ENCODE measurements at places on chromosomes 2 and 18. TPM values are rescaled to one million over a fixed set of nuclear protein-coding genes. Genes with fewer than 3 reads are reported as not detected.

Gene ZSWIM2
- total RNA-seq = not detected

Gene AOX1
- 0.88 TPM for total RNA-seq

Gene ANKRD30B
- 0.08 TPM for total RNA-seq

Gene CD8B2
- not detected for total RNA-seq

Gene SKOR2
- not detected for total RNA-seq

GRCh38 chr2:236400594-236401360, 136.6 kb upstream of the ASB18 start:
- no peak for DNase-seq

DNA sequence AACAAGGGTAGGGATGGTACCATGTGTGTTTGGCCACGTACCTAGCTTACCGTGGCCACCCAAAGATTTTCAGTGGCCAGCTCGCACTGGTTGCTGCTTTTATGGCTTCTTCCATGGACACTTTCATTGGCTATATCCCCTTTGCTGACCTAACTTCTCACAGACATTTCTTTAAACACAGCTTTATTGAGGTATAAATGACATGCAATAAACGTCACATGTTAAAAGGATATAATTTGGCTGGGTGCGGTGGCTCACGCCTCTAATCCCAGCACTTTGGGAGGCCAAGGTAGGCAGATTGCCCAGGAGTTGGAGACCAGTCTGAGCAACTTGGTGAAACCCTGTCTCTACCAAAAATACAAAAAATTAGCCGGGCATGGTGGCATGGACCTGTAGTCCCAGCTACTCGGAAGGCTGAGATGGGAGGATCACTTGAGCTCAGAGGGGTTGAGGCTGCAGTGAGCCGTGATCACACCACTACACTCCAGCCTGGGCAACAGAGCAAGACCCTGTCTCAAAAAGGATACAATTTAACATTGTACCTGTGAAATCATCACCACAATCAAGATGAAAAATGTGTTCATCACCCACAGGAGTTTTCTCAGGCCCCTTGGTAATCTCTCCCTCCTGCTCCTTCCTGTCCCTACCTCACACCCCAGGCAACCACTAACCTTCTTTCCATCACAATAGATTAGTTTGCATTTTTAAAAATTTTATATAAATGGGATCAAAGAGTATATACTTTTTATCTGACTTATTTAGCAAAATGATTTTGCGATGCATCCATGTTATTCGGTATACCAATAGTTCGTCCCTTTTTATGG, 127.8 kb upstream of the PPP1CB start:
- DNase-seq = no peak

- DNase-seq = no peak
Measured at GRCh38 chr18:56107821-56108477, 520.0 kb upstream of the TCF4 start.

Gene RGPD3
- 0.14 TPM for total RNA-seq

Gene HNRNPLL
- total RNA-seq = 39.2 TPM

Gene SUCLG1
- total RNA-seq = 48.4 TPM

Gene UGT1A10
- total RNA-seq = not detected

DNA sequence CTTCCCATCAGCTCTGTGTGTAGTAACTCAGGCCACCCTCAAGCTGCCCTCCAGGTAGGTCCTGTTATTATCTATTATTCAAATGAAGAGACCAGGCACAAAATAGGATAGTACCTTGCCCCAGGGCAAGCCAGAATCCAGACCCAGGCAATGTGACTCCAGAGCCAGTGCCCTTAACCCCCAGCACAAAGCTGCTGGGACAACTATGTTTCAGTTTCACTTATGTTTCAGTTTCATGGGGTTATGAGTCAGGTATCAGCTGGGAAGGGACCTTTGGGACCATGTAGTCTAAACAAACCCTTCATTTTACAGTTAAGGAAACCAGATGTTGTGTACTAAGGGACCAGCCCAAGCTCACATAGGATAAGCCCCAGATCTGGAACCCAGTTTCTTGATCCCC, 10.0 kb downstream of the HK2 start:
- DNase-seq = no peak

Gene TOGARAM2
- total RNA-seq = not detected

GRCh38 chr2:150060341-150060740, 427.1 kb downstream of the RND3 start:
- DNase-seq = no peak

DNA sequence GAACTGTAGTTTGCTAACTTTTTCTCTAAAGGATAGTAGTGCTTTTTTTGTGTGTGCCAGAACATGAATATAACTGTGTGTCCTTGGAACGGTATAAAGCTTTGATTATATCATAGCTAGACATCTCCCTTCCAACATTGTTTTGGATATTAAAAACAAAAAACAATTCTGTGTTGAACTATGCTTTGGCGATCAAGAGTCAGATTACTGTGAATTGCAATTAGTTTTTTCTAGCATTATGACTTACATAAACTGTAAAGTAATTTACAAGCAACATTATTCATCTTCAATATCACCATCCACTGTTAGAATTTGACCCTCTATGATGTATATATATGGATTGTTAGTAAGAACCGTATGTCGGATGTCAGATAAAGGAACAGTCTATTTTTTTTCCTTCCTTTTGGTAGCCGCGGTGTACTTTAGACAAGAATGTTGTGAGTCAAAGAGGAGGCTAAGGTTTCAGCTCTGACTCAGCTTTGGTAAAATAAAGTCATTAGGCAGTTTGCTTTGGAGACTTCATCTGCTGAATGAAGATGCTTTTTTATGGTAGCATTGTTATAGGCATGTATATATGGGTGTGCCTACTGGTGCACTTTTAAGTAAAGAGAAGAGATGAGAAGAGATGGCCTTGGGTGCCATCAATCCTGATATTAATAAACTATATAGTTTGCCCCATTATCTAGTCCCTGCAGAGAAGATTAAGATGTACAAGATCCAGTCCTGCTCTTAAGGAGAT, 76.4 kb downstream of the LTBP1 start:
- peak; percentile 47 for DNase-seq

- DNase-seq = no peak
Measured at GRCh38 chr2:68935471-68935870, 17.2 kb downstream of the GKN2 start.

Gene GAREM2
- 3.0 TPM for total RNA-seq

Gene CABLES1
- 7.5 TPM for total RNA-seq

GRCh38 chr2:240412975-240413812, 22.3 kb upstream of the GPC1 start:
- DNase-seq = no peak

DNA sequence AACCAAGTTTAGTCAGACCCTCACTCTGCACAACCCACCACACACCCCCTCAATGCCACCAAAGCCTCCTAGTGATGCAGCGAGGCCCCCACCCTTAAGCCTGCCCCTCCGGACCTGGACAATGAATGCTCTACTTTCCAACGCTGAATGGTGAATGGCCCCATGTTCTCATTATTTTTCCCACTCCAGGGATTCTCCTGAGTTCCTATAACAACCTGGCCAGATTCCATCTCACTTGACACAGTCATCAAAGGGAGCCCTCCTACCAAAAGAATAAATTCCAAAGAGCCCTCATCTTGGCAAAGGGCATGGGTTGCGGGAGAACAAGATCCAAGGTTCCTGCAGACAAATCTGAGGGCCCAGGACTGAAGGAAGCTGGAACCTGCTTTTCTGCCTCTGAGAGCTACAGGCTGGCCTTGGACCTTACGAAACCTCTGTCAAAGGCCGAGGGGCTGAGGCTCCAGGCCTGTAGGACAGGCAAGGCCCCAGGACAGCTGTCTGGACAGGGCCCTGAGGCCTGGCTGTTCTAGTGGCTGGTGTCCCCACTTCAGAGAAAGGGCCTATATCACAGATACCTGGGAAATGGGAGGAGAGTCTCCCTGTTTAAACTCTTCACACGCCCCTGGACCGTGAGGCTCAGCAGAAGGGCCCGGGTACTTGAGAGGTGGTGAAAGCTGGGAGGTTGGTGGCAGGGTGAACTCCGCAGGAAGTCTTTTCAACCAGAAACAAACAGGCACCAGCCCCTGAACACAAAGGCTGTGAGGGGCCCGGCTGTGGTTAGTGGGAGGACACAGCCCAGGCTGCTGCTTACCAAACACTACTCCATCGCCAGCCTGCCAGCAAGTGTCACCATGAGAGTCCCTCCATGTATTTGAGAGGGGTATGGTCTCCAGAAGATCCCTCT, 27.3 kb downstream of the SFXN5 start:
- no peak for DNase-seq

DNA sequence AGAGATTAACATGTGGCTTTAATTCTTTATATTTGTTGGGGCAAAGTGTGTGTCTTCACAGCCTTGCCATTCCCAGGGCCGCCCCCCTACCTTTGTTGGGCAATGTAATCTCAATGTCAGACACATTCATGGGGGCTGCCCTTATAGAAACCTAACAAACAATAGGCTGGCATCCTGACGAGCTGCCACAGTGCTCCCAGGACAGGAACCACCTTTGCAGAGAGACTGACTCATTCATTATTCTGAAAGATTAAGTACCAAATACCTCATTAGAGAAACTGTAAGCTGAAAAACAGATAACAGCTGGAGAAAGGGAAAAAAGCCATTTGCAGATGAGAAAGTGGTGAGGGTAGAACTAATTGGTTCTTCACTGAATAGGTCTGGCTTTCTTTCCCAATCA, 1587.5 kb upstream of the PIK3C3 start:
- DNase-seq = no peak

Gene KLHL30
- total RNA-seq = 2.4 TPM

DNA sequence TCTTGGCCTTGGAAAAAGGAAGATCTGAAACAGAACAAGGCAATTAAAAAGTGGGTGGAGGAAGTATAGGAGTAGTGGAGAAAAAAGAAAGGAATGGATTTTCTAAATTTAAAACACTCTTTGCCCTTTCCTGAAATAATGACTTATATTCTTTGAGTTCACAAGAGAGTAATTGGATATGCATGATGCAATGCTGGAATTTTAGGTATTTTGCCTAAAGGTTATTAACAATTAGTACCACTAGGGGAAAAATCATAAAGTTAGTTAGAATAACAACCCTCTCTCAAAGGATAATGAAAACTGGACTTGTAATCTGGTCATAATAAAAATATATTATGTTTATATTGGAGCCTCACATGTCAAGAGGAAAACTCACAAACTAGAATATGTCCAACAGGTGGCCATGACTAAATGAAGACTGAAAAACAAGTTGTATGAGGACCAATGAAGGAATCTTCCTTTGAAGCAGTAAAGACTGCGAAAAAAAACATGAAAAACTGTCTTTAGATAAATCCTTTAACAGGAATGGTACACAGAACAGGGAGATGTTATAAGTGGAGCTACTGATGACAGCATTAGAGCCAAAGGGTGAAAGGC, 281.8 kb downstream of the NCKAP5 start:
- no peak for DNase-seq

GRCh38 chr18:51516478-51517038, 319.1 kb upstream of the MEX3C start:
- no peak for DNase-seq

Gene HOXD12
- not detected for total RNA-seq

DNA sequence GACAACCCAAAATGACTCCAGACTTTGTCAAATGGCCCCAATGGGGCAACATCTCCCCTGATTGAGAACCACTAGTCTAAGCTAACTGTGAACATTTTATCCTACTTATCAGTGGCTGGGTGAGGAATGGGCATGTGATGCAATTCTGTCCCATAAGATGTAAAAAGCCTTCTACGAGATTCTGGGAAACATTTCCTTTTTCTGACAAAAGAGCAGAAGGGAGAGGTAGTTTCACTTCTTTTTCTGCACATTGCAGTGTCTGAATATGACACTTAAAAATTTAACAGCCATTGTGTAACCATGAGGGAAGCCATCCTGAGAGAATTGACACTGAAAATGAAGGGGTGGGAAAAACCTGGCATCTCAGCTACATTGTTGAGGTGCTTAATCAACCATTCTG, 17.3 kb upstream of the MARCHF4 start:
- DNase-seq = no peak

DNA sequence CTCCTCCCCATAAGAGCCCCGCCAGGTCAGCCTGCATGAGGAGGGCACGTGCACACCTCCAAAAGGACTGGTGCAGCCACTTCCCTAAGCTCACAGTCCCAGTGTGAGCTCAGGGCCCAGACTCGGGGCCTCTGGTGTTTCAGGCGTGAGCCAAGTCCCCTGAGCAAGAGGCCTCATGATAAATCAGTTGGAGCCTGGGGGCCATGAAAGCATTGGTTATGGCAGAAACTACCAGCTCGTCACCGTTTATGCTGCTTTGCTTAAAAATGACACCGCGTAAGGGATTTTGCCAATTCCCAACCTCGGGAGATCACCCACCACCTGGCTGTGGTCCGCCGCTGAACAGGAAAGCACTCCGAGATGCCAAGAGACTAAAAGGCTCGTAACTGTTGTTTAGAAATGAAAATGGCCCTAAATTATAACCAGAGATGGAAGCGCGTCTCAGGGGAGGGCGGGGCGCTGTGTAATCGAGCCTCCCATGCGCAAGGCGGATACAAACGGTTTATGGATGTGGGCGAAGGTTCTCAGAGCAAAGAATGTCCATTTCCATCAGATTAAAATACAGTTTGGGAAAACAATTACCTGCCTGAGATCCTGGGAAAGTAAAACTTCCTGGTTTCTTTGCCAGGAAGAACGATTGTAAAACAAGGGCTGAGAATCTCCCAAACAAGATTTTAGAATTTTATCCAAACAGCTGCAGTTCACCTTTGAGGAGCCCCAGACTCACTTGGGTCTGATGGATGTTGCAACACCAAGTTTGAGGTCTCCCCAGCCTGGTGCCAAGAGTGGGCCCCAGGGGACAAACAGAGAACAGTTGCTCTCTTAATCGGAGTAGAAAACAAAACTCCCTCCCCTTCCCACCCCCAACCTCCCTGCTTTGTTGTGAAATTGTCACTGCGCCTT, 141.4 kb downstream of the BCL2 start:
- no peak for DNase-seq

DNA sequence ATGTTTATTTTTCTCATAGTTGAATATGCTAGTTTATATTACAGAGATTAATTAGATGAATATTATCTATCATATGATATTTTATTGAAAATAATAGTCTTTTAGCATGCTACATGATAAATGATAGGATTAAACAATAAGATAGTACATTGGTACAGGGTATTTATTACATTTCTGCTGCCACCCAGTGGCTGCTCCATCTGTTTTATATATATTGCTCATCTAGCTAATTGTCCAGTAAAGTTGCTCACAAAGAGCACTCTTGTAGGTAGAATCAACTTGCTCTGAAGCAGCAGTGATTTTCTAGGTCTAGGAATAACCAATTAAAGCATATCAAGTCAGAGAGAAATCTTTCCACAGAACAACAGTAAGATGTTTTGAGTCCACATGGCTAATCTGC, 183.3 kb downstream of the ASXL3 start:
- DNase-seq = no peak

Gene ZNF804A
- not detected for total RNA-seq

DNA sequence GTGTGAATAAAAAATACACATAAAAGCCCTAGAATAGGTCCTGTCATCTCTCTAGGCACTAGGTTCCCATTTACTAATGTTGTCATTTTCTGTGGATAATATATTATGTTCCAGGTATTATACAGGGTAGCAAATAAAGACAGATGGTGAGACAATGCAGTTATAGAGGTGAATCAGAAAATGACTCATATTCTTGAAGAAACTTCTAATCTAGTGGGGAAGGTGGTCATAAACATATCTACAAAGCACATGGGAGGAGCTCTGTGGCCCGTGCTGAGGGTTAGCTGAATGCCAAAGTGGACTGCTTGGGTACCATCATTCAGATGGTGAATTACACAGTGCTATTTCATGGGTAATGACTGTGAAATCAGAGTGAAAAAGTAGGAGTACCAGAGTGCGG, 700.9 kb downstream of the ERBB4 start:
- no peak for DNase-seq

Gene POTEI
- not detected for total RNA-seq

- no peak for DNase-seq
Measured at GRCh38 chr2:156038021-156038420, 294.5 kb downstream of the NR4A2 start.

All from kidney epithelial cell (primary cell).